ENCODE measurements at places on chromosomes 12 and 14.

DNA sequence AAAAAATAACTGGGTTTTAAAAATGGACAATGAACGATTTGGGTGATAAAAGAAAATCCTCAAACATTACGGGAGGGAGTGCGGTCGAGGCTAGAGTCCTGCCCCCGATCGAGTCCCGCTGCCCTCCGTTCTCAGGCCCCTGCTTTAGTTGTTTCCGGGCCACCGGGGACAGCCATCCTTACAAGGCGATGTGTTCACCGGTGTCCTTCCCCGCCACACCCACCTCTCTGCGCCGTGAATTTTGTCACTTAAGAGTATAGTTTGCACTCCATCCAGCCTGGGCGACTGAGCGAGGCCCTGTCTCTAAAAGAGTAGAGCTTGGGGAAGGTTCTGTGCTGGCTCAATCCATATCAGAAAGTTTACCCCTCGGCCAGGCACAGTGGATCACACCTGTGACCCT is 2.9 kb downstream of the ULK1 start:
- no peak for DNase-seq

DNA sequence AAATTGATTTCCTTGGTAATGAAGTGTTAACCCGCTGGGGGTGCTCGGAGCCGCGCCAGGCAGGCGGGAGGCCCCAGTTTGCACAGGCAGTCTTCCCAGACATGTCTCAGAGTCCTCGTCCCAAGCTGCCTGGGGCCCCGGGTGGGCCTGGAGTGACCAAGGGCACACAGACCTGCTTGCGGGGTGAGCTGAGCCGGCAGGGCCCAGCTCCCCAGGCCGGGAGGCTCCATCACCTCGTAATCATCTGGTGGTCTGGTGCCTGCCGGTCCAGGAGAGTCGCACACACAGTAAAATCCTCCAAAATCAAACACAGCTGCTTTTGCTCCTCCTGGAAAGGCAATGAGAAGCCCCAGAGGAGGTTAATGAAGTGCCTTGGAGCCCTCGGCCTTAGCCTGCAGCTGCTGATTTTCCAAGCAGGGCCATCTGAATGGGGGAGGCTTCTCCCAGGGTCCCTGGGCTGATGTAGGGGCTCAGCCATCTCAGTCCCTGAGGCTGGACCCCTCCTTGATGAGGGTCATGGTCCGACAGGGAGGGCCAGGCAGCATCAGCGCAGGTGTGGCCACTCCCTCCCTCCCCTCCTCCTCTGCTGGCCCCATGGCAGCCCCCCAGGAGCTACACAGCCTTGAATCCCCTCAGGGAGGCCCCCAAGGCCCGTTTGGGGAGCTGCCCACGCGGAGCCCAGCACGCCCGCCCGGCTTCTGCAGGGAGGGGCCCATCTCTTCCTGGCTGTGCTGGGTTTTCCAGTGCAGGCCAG is 39.4 kb upstream of the FBRSL1 start:
- DNase-seq = no peak

- DNase-seq = peak; percentile 58
Observed at GRCh38 chr12:101670007-101670671, 27.3 kb upstream of the CHPT1 start.

GRCh38 chr12:130097798-130098255 is 64.4 kb upstream of the FZD10 start:
- DNase-seq = no peak

Measured in mesenchymal stem cell (in vitro differentiated cells and primary cell).